ENCODE measurements at places on chromosomes 11 and 22. TPM values are rescaled to one million over a fixed set of nuclear protein-coding genes. Genes with fewer than 3 reads are reported as not detected.

Gene PTPRJ
- total RNA-seq = 4.8 TPM

Gene TEAD1
- 75.2 TPM for total RNA-seq

DNA sequence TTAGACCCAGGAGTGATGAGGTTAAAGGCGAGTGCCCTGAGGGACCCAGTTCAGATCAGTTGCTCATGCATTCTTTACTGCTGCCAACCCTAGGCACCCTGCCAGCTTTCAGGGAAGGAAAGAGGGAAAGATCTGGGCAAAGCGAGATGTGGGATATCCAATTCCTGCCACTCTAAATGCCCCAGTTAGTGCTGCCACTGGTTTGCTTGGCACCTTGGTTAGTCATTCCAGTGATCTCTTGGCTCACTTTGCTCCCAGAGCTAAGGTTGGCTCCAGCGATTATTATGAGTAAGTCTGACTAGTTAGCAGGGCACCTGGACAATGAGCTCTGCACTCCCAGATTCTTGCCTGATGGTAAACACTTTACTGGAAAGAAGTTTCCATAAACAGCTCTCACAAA, 85.0 kb downstream of the INSC start:
- no peak overlapping the region for H3K4me3 ChIP-seq
- DNase-seq = no peak
- no peaks in the 10 kb centered on the region for H3K27me3 ChIP-seq
- no peak overlapping the region for H3K27ac ChIP-seq

DNA sequence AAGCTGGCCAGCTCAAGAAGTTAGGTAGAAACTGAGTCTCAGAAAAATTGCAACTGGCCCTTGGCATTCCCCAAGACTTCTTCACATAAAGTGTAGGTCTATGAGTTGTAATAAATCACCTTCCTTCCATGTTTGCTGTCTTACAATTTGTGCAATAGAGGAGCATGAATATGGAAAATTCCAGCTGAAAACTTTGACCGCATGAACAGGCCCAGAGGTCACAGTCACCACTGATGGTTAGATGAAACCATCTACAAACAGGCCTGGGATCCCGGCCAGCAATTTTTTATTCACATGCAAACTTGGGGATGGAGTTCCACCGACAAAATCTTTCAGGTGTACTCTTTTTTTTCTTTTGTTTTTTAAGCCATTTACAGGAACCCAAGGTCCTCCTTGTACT, 88.1 kb downstream of the SERGEF start:
- peaks cover 30% of the 10 kb centered on the region for H3K36me3 ChIP-seq
- no peaks in the 10 kb centered on the region for H3K27me3 ChIP-seq
- no peak overlapping the region for H3K27ac ChIP-seq
- no peak for DNase-seq
- peaks cover 24% of the 10 kb centered on the region for H3K4me1 ChIP-seq

GRCh38 chr11:59283311-59283710, 70.6 kb upstream of the MPEG1 start:
- no peaks in the 10 kb centered on the region for H3K27me3 ChIP-seq
- no peak overlapping the region for H3K27ac ChIP-seq
- H3K4me1 ChIP-seq = no peaks in the 10 kb centered on the region

DNA sequence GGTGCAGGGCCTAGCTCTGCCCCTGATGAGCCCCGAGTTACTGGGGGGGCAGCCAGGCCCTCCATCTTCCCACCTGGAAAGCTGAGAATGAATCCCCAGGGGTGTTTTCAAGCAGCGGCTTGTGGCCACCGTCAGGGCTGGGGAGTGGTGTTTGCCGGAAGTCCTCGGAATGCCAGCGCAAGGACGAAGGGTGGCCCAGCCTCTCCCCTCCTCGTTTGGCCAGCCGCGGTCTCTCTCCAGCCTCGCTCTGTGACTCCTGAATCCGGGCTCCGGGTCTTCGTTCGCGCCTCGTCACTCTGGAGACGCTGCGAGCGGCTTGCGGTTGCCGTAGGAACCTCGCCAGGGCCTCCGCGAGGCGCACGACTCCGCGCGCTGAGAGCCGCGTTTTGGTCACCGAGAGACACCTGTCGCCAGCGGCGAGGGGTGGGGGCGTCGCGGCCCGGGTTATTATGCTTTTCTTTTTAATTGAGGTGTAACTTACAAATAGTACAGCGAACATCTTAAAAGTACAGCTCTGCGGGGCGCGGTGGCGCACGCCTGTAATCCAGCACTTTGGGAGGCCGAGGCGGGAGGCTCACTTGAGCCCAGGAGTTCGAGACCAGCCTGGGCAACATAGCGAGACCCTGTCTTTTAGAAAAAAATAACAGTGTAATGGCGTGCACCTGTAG, 6.3 kb upstream of the KDELR3 start:
- peak overlapping the region; percentile 0 for H3K4me3 ChIP-seq
- peaks cover 93% of the 10 kb centered on the region for H3K27me3 ChIP-seq
- no peak overlapping the region for H3K27ac ChIP-seq
- H3K4me1 ChIP-seq = no peaks in the 10 kb centered on the region

Gene RELT
- total RNA-seq = 6.1 TPM

DNA sequence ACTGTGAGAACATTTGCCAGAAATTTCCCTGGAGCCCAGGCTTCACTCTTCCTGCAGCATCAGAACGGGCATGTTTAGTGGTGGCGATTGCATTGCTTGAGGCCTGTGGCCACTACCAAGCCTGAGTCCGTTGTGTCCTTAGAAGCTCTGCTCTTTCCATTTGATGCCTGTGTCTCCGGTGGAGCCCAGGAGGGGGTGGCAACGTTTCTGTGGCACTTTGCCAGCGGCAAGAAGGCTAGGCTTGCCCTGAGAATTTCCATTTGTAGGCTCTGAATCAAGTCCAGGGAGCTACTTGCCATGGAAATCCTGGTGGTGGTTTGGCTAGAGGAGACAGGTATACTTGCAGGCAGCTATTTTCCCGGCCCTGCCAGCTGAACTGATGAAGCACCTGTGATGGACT, 47.1 kb downstream of the ADAMTS8 start:
- DNase-seq = no peak
- no peak overlapping the region for H3K4me3 ChIP-seq
- H3K27ac ChIP-seq = no peak overlapping the region
- H3K36me3 ChIP-seq = no peaks in the 10 kb centered on the region

- H3K4me3 ChIP-seq = no peak overlapping the region
- H3K27ac ChIP-seq = no peak overlapping the region
- H3K27me3 ChIP-seq = no peaks in the 10 kb centered on the region
- H3K36me3 ChIP-seq = peaks cover 4% of the 10 kb centered on the region
Observed at GRCh38 chr11:117239295-117239694, 6.8 kb downstream of the RNF214 start.

Gene NLRP6
- 1.3 TPM for total RNA-seq

Gene ZNF70
- 2.7 TPM for total RNA-seq

DNA sequence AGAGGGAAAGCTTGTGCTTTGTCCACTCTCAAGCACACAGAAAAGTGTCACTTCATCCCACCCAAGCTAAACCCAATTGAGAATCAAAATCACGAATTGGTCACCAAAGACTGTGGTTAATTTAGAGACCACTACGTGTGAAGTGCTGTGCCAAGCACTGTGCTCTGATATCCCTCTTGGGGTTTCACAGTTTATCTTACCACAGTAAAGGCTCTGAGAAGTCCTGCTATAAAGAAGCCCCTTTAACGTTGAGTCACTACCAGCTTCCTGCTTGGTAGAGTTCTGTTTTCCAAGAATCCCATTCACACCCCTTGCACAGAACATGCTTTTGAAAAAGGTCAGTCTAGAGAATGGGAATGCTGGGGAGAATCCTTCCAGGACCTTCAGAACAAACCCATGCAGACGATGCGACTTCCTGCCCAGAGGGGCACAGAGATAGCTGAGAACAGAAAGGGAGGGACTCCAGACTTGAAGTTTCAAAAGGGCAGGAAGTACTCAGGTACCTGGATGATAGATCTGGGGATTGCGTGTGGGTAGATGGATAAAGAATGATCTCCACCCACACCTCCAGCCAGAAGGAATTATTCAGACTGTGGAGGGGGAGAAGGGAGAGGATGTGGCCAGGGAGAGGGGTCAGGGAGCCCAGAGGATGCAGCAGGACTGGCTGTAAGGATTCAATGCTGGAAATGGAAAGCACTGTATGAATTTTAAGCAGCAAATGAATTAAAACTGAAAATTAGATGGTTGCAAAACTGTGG, 18.1 kb upstream of the TSPAN18 start:
- no peak overlapping the region for H3K27ac ChIP-seq
- H3K27me3 ChIP-seq = no peaks in the 10 kb centered on the region
- H3K4me1 ChIP-seq = no peaks in the 10 kb centered on the region
- no peak for DNase-seq
- H3K4me3 ChIP-seq = no peak overlapping the region
- H3K36me3 ChIP-seq = no peaks in the 10 kb centered on the region

Gene PKNOX2
- 5.9 TPM for total RNA-seq

Gene RTL10
- total RNA-seq = 13.4 TPM

GRCh38 chr22:38327805-38328204, 10.6 kb upstream of the CSNK1E start:
- H3K4me1 ChIP-seq = no peaks in the 10 kb centered on the region
- no peak overlapping the region for H3K27ac ChIP-seq
- no peak overlapping the region for H3K4me3 ChIP-seq
- H3K36me3 ChIP-seq = no peaks in the 10 kb centered on the region
- DNase-seq = no peak
- no peaks in the 10 kb centered on the region for H3K27me3 ChIP-seq

Gene OR8K5
- total RNA-seq = not detected

GRCh38 chr22:47565607-47566006, 803.2 kb downstream of the TBC1D22A start:
- H3K4me3 ChIP-seq = no peak overlapping the region
- DNase-seq = no peak

DNA sequence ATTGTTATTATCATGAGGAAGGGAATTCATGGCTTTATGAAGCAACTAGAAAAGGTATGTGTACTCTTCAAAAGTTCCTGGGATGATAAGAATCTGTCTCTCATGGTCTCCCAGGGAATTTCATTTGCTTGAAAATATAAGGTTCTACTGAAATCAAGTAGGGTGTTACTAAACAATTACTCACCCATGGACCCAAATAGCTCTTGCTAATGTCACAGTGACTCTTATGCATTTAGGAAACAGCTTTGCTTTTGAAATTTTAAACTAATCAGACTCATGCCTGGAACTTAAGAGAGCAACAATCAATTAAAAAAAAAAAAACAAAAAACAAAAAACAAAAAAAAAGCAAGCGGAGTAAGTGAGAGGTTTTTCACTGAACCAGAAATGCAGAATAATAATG, 1546.3 kb upstream of the TENM4 start:
- no peaks in the 10 kb centered on the region for H3K4me1 ChIP-seq
- H3K4me3 ChIP-seq = no peak overlapping the region
- no peak overlapping the region for H3K27ac ChIP-seq
- H3K36me3 ChIP-seq = no peaks in the 10 kb centered on the region
- no peaks in the 10 kb centered on the region for H3K27me3 ChIP-seq

DNA sequence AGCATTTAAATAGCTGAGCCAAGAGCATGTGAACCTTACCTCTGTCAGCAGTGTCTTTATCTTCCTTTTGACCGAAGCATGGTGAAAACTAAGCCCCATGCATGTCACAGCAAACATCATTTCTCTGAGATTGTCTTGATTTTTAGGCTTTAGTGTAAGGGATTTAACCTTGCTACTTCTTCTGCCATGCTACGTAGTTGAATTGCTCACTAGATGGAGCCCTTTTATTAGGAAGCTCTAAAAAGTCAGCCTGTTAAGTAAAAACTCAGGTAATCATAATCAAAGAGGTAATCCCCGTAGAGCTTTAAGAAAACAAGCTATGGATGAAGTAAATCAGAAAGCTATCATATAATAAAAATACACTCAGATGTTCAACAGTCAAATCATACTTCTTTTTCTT, 149.5 kb downstream of the PGR start:
- no peaks in the 10 kb centered on the region for H3K27me3 ChIP-seq
- H3K4me1 ChIP-seq = no peaks in the 10 kb centered on the region
- H3K27ac ChIP-seq = no peak overlapping the region

Gene ART5
- total RNA-seq = 0.76 TPM

DNA sequence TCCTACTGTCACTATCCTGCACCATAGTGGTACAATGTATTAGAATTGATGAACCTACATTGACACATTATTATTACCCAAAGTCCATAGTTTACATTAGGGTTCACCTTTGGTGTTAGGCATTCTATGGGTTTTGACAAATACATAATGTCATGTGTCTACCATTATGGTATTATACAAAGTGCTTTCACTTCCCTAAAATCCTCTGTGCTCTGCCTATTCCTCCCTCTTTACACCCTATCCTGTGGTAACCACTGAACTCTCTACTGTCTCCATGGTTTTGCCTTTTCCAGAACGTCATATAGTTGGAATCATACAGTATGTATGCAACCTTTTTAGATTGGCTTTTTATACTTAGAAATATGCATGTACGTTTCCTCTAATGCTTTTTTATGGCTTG, 51.5 kb downstream of the CCDC15 start:
- H3K4me3 ChIP-seq = no peak overlapping the region
- H3K27me3 ChIP-seq = no peaks in the 10 kb centered on the region
- H3K27ac ChIP-seq = no peak overlapping the region
- DNase-seq = no peak

Gene RAG2
- not detected for total RNA-seq

Gene CAT
- 21.9 TPM for total RNA-seq

- peaks cover 24% of the 10 kb centered on the region for H3K4me1 ChIP-seq
- no peaks in the 10 kb centered on the region for H3K27me3 ChIP-seq
- H3K4me3 ChIP-seq = no peak overlapping the region
Observed at GRCh38 chr11:78560826-78561484, 13.7 kb downstream of the NARS2 start.

Gene FGF3
- not detected for total RNA-seq

- no peaks in the 10 kb centered on the region for H3K4me1 ChIP-seq
- H3K36me3 ChIP-seq = no peaks in the 10 kb centered on the region
- no peak overlapping the region for H3K4me3 ChIP-seq
Observed at GRCh38 chr11:27991736-27992135, 116.2 kb downstream of the KIF18A start.

Gene SYT13
- 0.15 TPM for total RNA-seq

Gene OR6T1
- total RNA-seq = not detected

DNA sequence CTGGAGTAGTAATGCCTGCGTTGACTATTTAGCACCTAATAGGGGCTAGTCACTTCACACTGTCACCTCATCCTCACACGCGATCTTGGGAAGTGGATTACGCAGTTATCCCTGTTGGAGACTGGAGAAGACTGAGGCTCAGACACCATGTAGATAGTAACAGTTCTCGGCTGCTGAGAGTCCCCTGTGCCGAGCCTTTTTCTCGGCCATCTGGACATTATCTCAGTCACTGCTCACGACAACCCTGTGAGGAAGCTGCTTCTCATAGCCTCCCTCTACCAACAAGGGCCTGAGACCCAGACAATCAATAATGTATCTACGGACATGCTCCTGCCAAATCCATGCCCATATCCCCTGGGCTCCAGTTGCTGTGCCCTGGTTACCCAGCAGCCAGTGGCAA, 25.9 kb downstream of the SCUBE1 start:
- H3K27ac ChIP-seq = no peak overlapping the region
- H3K4me3 ChIP-seq = no peak overlapping the region
- no peaks in the 10 kb centered on the region for H3K36me3 ChIP-seq

GRCh38 chr11:110606415-110606814, 105.8 kb downstream of the ARHGAP20 start:
- H3K4me1 ChIP-seq = no peaks in the 10 kb centered on the region
- peaks cover 10% of the 10 kb centered on the region for H3K36me3 ChIP-seq
- no peaks in the 10 kb centered on the region for H3K27me3 ChIP-seq
- H3K4me3 ChIP-seq = no peak overlapping the region
- no peak overlapping the region for H3K27ac ChIP-seq

Gene GP1BB
- total RNA-seq = 4.8 TPM

All from esophagus squamous epithelium (tissue), 5 donors.